ENCODE measurements at places on chromosomes 5 and 9.
A peak's percentile ranks its signal among the peaks of the same experiment; 100 is the strongest.

DNA sequence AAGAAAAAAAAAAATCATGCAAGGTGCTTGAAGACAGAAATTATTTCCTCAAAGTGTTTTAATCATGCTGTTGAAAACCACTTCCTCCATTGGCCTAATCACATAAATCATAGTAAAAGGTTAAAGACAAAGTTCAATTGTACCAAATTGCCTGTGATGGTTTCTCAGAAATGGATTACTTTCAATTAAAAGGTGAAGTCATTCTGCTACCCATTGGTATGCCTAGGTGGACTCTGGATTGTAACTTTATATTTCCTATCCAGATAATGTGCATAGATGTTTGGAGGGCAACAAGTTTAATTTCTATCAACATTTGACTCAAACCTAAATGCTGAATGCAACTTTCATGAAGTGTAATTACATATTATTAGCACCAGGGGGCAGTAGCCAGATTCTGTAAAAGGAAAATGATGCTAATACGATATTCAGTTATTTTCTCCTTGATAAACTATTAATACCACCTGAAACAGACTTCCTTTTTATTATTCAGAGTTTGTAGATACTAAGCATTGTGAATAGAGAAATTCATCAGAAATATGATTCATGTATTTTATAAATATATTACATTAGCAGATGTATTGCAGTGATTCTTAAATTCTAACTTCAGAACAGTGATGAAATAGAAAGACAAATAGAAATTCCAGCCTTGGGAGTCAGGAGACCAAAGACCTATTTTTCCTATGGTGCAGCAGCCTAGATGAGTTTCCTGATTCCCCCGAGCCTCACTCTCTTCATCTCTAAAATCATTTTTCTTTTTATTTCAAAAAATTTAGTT lies 148.2 kb downstream of the CAAP1 start:
- no peak for DNase-seq

GRCh38 chr9:136694163-136694871 lies 7.1 kb upstream of the AGPAT2 start:
- DNase-seq: no peak

- DNase-seq: no peak
These were observed 383.3 kb upstream of the ZNF462 start for GRCh38 chr9:106479679-106480078.

GRCh38 chr5:143051244-143052058 lies 281.3 kb downstream of the ARHGAP26 start:
- no peak for DNase-seq

- no peak for DNase-seq
These were observed 28.4 kb upstream of the CSNK1G3 start for GRCh38 chr5:123483446-123484077.

DNA sequence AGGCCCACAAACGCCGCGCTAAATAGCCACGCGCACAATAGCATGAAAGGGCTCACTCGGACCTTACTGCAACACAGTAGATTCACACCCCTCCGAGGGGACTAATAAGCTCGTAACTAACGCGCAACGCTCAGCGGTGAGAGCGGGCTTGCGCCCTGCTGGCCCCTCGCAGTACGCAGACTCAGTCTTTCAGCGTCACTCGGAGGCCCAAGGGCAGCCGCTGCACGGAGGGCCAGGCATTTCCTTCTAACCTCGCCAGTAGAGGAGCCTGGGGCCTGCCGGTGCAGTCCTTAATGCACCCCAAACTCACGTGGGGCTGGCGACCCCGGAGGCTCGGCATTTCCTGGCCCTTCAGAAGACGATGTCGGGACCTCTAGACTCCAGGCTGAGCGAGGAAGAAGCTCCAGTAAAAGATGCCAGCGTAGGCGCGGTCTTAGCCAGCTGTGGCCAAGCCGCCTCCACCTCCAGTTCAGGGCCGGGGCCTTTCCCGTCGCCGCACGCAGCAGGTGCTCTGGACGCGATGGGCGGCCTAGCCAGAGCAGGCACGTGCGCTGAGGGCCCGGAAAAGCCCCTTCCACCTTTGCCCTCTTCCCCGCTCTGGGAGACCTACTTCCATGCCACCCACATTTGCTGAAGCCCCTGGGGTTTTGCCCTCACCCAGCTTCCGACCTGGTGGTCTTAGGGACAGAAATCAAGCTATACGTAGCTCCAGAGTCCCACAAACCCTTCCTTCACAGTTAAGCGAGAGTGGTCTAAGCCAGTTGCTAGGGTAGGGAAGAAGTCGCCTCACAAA lies 38.3 kb upstream of the TIFAB start:
- DNase-seq: no peak

DNA sequence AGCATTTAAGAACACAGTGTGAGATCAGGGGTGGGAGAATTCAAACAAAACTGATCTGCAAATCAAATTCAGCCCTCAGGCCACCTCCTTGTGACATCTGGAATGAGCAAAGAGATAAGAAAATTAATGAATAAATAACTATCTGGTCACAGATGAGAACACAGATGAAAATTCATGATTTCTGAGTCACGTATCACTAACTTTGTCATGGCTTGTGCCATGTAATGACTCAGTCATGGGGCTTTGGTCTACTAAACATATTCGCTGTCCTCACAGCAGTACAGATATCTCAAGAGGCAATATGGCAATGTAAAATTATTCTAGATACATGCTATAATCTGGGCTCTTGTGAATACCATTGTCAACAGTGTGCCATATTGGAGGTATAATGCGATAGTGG lies 274.4 kb downstream of the MAN2A1 start:
- no peak for DNase-seq

GRCh38 chr5:165913059-165913458 lies 2378.4 kb upstream of the WWC1 start:
- no peak for DNase-seq

DNA sequence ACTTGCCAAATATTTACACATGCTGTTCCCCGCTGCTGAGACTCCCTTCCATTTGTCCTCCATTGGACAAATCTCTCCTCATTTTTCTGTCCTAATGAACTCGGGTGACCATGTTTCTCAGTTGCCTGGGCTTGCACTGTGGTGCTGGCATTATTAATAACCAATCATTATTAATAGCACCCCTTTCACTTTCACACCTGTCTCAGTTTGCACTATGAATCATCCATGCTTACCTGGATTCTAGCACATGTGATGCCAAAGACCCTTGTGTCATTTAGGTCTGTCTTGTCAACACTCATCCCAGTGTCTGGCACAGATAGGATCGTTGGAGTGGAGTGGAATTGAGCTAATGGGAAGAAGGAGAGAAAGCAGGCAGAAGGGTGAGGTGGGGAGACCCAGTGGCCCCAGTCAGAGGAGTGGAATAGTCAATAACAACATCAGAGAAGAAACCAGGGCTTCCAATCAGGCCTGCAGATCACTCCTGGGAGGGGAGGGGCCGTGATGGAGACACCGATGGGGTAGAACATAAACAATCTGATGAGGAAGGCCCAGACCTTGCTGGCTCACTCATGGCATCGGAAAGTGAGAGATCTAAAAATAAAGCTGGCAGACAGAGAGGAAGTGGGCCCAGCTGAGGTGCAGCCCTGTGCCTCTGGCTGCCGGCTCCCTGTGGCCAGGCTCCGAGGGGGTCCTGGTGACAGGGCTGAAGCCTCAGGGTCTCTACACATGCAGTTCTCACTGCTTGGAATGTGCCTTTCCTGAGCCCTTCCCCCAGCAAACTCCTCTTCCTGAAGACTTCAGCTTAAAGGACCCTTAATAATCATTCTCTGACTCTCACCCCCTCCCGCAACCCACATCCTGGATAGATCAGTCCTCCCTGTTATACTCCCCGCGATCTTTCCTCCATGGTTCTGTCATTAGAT lies 33.5 kb upstream of the CRB2 start:
- peak; percentile 38 for DNase-seq

DNA sequence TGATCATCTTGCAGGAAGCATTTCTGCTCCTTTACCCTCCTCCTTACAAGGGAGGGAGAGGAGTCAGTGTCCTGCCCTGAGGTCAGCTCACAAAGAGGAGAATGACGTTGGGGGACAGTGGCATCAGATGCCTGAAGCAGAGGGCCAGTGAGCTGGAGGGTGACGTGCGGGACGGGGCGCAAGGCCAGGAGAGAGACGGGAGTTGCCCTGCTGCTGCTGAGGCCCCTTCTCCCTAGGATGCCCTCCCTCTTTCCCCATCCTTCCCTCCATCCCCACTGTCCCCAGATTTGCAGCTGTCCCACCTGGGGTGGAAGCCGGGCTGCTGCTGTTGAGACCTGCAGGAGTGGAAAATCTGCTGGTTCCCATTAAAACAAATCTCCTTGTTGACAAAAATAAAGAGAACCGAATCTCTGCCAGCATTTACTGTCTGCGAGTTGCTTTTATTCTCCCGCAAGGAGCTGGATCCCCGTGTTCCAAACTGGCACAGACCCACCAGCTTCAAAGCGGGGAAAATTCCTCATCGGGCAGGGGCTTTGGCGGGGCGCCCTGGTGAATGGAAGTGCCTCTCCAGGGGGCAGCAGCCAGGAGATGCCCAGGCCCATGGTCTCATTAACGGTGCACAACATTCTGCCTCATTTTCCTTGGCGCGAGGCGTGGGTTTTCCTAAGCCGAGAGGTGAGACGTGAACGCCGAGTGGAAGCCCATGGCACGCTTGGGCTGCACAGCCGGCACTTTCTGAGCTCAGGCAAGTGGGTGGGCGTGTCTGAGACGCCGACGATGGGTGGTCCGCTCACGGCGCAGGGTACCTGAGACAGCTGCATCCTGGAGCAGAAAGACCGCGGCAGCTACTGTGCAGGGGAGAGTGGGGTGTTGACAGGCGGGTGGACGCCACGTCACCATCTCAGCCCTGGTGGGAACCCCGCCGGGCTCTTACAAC lies 13.9 kb upstream of the COL5A1 start:
- DNase-seq: no peak

GRCh38 chr5:114789773-114790402 lies 379.8 kb downstream of the TRIM36 start:
- DNase-seq: no peak

DNA sequence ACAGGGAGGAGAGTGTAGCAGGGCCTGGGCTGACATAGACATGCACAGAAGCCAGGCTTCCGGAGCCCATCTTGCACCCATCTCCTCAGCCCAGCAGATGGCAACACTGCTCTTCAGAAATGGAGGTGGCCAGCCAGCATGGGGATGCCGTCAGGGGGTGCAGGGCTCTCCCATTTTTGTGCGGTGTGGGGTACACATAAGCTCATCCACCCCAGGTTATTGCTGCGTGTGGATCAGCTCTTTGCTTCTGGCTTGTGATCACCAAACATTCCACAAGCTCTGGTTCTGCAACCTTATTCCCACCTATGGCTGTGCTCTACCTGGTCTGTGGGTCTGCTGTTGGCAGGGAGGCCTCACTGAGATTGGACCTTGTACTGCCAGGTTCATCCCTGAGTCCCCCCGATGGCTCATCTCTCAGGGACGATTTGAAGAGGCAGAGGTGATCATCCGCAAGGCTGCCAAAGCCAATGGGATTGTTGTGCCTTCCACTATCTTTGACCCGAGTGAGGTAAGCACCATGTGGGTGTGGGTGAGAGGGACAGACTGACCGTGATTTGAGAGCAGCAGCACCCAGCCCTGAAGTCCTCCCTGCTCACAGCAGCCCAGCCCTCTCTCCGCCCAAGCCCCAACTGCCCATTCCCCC lies 17.3 kb downstream of the SLC22A5 start:
- DNase-seq: peak; percentile 71

DNA sequence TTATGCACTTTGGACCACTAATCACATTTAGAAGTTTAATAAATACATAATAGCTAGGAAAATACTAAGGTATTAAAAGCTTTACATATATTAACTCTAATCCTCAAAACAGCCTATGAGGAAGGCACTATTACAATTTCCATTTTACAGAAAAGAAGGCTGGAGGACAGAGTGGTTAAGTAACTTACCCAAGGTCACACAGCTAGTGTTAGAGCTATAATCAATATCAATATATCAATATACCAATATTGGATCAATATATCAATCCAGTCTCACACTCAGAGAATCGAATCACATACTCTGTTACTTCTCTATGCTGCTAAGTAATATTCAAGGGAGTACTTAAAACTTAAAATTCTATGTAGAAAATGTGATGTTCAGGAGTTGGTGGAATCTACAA lies 45.2 kb downstream of the MEF2C start:
- DNase-seq: no peak

- DNase-seq: no peak
These were observed 382.5 kb downstream of the PLK2 start for GRCh38 chr5:58077416-58077815.

- DNase-seq: no peak
These were observed 53.4 kb upstream of the IL6ST start for GRCh38 chr5:56048124-56048523.

GRCh38 chr9:121735065-121735792 lies 83.8 kb downstream of the DAB2IP start:
- no peak for DNase-seq

- DNase-seq: no peak
These were observed 132.2 kb downstream of the RXRA start for GRCh38 chr9:134458207-134459108.

GRCh38 chr5:33891788-33892619 lies at the start of gene ADAMTS12:
Gene ADAMTS12 (minus strand): TSS chr5:33891990. CDS start chr5:33891856, 134 bp downstream.
- no peak for DNase-seq

DNA sequence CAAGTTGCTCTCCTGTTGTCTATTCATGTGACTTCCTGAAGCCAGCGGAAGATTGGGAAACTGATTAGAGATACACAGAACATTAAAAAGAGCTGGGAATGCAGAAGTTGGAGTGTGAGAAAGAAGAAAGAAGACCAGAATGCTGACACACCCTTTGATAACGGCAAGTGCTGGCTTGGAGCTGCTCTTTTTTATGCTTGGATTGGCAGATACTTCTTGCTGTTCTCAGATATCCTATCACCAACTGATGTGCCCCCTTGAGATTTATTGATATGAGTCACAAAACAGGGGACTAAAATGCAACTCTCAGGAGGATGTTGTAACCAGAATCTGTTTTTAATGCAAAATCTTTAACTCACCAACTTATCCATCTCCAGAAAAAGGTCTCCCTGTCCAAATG lies 56.0 kb upstream of the ASTN2 start:
- no peak for DNase-seq

- DNase-seq: no peak
These were observed 562.4 kb downstream of the EBF1 start for GRCh38 chr5:158537366-158537765.

GRCh38 chr5:12636209-12636608 lies 732.0 kb upstream of the CTNND2 start:
- no peak for DNase-seq

DNA sequence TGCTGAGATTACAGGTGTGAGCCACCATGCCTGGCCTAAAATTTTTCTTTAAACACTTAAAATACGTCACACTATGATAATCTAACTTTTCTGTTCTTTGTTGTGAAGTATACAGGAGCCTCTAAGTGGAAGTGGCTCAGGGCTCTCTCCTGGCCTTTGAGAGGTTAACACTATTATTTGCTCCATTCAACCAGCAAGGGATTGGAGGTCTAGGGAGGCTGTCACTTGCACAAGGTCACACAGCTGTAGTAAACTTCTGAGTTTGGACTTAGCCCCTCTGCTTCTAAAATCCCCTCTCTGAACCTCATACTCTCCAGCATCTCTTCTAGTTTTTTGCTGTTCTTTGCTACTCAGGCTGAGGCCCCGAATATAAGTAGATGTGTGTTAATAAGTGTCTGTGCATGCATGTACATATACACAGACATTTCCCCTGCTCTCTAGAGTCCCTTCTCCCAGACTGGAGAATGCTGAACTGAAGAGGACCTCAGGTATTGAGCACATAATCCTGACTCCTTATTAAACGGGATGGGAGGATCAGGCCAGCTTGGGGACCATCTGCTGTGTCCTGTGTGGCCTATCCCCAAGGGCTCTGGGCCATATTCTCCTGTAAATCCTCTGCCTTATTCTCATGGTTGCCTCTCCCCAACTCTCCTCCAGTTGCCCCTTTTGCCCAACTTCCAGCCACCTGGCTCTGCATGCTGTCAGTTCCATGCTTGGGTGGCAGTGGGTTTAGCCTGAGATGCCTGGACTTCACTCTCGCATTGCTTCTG lies 87.0 kb upstream of the SPRY4 start:
- no peak for DNase-seq
